Fibroblast of skin of right biceps (primary cell): ENCODE measurements at places on chromosomes 6 and 20.

- DNase-seq = no peak
Observed at GRCh38 chr6:28200020-28200419, 25.1 kb upstream of the ZSCAN9 start.

GRCh38 chr20:59145924-59146779 is 17.5 kb upstream of the ZNF831 start:
- no peak for DNase-seq

GRCh38 chr20:44247131-44247571 is at the start of gene GDAP1L1:
GDAP1L1 (plus strand) TSS chr20:44247308; CDS start chr20:44247335, 27 bp downstream.
- DNase-seq = peak; percentile 31

- DNase-seq = no peak
Observed at GRCh38 chr20:18543932-18544331, 23.3 kb upstream of the SMIM26 start.

GRCh38 chr6:150324044-150324443 is 44.8 kb upstream of the IYD start:
- no peak for DNase-seq

GRCh38 chr6:32113386-32114352 is 4.5 kb upstream of the TNXB start:
- peak; percentile 84 for DNase-seq
